Stimulated activated CD4-positive, alpha-beta T cell treated with anti-CD3 and anti-CD28 coated beads, Interleukin-1b, Interleukin-23, amount 100 ng/mL, for 4 hours (primary cell): ENCODE measurements at places on chromosomes 11 and 22.

DNA sequence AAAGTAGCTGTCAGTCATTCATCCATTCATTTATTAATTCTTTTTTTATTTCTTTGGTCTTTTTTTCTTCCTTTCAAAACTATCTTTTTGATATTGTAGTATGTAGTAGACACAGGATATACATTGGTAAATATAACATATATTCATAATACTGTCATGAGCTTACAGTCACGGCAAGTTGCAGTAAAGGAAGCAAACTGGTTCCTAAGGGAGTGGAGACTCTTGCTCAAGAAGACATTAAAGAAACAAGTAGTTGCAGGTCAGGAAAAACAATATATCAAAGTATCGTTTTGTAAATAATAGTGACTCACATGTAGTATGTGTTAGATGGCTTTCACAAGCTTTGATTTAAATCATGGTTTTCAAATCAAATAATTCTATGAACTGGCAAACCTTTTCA lies 7.5 kb downstream of the OR5AR1 start:
- no peak for DNase-seq

- no peak for DNase-seq
These were observed 699 bp upstream of the SDF2L1 start for GRCh38 chr22:21641417-21641788.

GRCh38 chr22:43426816-43427215 lies 15.0 kb downstream of the MPPED1 start:
- no peak for DNase-seq

DNA sequence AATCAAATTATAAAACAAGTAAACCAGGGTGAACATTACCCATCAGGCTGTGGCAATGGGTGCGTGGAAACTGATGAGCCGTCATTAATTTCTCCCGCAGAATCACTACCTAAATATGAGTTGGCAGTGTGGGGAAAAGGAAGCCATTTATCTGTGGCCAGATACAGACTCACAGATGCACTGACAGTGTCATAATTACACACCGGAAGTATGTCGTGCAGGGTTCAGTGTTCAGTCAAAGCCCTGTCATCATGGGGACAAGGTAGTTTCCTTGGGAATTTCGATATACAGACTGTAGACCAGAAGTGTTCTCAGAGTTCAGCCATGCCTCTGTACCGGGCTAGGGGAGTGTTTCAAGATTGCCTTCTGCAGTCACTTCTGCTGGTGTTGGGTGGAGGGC lies 119.2 kb upstream of the SEZ6L start:
- DNase-seq = no peak

- no peak for DNase-seq
These were observed 1.1 kb upstream of the ABCG4 start for GRCh38 chr11:119147604-119148333.

- DNase-seq = no peak
These were observed 117.9 kb downstream of the MED15 start for GRCh38 chr22:20625270-20625669.

GRCh38 chr22:49996518-49997250 lies 15.9 kb downstream of the IL17REL start:
- DNase-seq = no peak

DNA sequence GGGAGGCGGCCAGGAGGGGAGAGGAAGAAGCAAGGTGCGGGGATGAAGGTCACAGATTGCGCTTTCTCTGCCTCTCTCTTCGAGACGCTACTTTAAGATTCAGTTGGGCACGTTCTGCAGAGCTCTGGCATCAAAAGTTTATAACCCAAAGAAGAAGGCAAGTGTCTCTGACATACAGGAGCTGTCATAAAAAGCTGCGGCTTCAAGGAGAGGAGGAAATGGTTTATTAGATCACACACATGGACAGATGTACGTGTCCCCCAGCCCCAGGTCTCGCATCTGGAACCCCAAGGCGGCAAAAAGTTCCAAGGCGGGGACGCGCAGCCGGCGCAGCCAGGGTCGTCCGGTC lies 589.0 kb downstream of the OPCML start:
- DNase-seq = no peak
